ENCODE measurements at places on chromosomes 1 and 21.

- no peak for DNase-seq
Observed at GRCh38 chr1:85153149-85153891, 47.5 kb downstream of the SYDE2 start.

GRCh38 chr1:59071289-59071688, 225.6 kb upstream of the FGGY start:
- DNase-seq, result no peak

DNA sequence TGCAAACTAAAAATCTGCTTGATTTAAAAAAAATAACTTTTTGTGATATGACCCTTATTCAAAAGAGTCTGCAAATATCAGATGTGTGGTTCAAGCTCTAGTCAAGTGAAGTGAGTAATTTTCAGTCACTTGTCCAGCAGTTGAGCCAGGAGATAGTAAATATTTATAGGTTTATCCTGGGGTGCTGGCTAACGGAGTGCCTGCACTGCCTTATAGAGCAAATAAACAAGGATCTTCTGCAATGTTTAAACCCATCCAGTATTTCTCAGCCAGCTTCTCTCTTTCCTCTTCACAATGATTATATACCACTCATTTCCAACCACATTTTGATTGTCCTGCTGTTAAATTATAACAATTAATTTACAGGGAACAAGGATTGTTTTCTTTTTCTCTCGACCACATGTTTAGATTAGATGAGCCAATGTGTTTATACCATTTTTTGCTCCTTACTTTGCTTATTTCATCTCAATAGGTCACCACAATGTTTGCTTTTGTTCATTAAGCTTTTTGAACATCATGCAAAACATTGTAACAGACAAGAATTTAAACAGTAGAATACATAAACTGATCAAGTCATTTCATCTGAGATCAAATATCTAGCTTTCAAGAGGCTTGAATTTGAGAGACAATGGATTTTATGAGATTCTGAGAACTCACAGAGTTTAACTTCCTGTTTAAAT, 60.3 kb upstream of the GREM2 start:
- DNase-seq, result no peak

DNA sequence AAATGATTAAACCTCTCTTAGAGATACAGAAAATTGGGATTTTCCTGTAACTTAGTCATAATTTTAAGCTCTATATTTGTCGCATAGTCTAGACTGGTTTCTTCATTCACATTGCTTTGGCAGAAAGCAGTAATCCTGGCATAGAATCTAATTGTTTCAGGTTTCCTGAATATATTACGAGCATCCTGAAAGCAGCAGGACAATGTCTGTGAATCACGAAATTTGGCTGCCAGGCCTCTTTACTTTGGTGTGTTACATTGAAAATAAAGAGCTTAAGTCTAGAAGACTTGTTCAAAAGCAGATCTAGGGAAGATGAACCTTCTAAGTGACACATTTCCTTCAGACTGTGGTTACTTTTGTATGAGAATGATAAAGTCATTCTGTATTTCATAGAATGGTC, 72.2 kb downstream of the TDRD5 start:
- no peak for DNase-seq

DNA sequence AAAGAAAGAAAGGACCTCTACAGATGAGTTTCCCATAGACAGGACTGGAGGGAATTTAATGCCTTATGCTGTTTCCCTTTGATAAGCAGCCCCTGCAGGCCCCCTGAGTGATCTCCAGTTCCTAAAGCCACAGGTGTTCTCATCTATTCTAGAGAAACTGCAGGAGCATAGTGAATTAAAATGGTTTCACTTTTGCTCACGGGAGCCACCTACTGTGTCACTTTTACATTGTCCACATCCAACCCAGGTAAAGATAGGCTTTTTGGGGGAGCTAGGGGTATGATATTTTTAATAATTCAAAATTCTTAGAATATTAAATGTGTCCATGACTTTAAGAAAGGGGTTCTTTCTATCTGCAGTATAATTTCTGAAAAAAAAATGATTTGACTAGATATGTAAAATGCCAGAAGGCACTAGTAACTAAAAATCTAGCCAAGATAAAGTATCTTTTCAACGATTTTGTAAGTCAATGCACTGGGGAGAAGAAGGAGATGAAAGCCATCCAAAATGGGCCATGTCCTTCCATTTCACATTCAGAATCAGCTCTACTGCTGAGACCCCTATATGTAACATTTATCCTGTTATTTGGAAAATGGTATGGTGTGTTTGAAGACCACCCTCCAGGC, 267.3 kb upstream of the DUSP10 start:
- no peak for DNase-seq

GRCh38 chr1:92853299-92853698, 21.5 kb downstream of the RPL5 start:
- DNase-seq, result no peak

GRCh38 chr1:99877568-99877967, 27.4 kb downstream of the AGL start:
- no peak for DNase-seq

- DNase-seq, result no peak
Observed at GRCh38 chr21:37551331-37551992, 184.9 kb downstream of the DYRK1A start.

GRCh38 chr1:54768093-54768492, 3.8 kb upstream of the PARS2 start:
- DNase-seq, result no peak

DNA sequence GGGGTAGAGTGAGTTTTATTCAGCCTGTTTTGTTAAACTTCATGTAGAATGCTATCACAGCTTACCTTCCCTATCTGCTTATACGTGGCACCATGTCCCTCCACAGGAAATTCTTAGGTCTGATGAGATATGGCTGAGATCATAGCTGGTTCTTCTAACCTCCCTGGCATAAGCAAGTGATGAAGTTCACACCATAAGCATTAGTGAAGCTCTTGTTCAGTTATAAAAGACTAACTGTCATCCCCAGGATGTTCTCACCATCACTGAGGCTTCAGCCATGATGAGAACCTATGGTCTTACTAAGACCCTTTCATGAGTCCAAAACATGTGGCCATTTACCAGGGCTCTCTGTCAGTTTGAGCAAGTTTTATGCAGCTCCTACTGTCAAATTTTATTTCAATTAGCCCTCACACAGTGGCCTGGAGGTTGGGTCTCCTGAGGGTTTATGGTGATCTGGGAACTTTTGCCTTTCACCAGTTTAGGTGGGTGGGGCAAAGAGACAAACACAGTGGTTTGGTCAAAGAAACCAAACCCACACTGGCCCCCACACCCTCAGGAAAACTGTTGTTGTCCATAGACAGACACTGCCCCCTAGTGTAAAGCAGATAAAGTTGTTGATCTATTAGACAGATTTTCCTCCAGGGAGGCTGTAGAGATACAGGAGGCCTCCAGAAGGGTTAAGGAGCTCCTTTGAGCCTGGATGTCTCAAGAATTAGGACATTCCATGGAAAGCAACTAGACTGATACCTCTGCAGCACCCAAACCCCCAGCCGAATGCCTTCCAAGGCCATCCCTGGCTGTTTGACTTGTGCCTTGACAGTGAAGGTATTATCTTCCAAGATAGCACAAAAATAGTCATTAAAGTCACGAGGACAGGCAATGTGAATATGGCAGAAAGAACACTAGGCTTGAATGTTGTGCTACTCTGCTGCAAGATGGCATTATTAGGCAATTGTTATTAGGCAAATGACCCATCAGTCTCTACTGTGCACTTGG, 5.0 kb downstream of the SLC22A15 start:
- peak; percentile 70 for DNase-seq

- DNase-seq, result no peak
Observed at GRCh38 chr1:15106608-15107007, 46.9 kb upstream of the TMEM51 start.

DNA sequence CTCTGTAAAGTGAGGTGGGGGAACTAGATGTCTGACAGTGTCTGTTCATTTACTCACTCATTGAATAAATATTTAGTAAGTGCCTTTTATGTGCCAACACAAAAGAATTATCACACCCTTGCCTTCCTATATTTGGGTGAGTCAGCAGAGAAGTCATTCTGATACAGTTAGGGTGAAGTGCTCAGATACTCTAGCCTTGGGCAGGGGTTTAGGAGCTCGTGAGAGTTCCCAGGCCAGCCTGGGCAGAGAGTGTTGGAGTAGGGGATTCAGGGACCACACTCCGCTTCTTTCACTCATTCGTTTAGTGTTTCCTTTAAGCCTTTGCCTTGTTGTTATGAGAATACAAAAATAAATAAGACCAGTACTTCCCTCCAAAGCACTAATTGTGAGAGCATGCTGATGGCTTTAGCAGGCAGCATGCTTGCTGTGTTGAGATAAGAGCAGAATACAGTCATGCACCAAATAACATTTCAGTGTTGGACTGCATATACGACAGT, 83.9 kb downstream of the DYRK1A start:
- peak; percentile 18 for DNase-seq

DNA sequence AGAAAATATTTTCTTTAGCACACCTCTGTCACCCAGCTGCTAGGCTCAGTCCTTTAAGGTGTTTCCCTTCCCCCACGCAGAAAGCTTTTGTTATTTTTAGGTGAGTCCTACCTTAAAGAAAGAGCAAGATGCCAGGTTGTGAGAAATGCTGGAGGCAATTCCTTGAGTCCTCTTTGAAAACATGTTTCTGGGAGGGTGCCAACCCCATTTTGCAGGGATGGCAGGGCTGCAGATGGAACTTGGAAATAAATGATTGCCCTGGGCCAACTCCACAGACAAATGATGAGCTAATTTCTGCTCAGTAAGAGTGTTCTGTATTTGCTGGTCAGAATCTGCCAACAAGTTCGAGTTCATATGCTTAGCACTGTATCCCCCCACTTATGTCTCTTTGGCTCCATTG, 119.2 kb upstream of the RAB3GAP2 start:
- no peak for DNase-seq

DNA sequence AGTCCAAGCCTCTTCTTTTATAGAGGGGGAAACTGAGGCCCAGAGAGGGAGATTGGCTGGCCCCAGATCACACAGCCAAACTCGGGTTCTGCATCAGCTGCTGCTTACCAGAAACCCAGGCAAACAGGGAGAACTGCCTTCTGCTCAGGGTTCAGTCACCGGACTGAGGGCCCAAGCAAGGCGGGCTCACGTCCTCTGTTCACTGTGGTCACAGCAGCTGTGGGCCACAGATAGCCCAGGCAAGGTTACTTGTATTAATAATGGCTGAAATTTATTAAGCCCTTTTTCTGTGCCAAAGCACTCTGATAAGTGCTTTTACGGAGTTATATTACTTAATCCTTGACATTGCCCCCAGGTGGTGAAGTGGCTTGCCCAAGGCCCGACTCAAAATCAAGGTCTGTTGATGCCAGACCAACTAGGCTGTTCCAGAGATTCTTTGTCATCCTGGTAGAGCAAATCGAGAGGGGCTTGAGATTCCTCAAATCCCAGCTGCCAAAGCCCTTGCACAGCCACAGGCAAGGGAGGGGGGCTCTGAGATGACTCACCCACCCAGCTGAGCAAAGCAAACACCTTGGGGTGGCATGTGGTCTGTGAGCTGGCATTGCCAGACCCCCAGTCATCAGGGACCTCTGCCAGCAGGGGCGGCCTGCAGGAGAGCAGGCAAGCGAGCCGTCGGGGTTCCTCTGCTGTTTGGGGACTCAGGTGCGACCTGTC, 36.5 kb downstream of the EPHB2 start:
- DNase-seq, result peak; percentile 40

DNA sequence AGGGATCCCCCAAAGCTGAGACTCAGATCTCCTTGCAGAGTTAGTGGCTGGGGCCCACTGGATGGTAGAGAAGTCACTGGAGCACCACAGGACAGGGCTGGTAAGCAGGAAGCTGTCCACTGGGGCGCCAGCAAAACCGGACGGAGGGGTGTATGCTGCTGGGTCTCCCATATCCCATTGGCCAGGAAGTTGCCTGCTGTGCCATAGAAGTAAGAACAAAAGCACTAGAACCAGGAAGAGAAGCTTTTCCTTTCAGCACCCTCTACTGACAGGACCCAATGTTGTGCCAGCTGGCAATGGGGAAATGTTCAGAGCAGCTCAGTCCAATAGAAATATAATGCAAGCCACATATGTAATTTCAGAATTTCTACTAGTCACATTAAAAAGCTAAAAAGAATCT, 146.6 kb downstream of the SPATA46 start:
- DNase-seq, result no peak

- no peak for DNase-seq
Observed at GRCh38 chr1:234972411-234973191, 156.0 kb downstream of the TOMM20 start.

GRCh38 chr1:41528726-41529605, 44.5 kb upstream of the EDN2 start:
- DNase-seq, result no peak

GRCh38 chr1:94351481-94351880, 66.7 kb upstream of the ABCD3 start:
- DNase-seq, result no peak

- DNase-seq, result no peak
Observed at GRCh38 chr1:203300441-203301330, 4.6 kb upstream of the BTG2 start.

GRCh38 chr1:82704966-82705365, 904.2 kb downstream of the ADGRL2 start:
- DNase-seq, result no peak

DNA sequence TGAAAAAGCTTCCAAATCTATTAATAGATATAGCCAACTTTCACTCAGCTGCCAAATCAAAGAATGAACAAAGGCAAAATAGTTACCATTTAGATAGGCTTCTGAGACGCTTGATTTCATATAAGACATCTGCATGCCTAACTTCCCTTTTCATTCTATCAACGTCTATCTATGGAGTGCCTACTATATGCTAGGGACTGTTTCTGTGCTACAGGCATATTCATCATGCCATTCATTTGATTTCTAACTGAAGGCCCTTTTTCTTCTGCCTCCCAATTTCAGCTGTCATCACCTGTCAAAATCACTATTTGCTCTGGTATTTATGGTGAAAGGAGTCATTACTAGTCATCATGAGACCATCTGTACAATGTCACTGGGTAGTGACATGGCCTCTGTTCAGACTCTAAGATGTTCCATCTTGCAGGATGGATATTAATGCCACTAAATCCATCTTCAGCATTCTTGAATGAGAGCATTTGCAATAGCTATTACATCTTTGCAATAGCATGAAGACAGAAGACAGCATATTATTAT, 4.3 kb upstream of the KRTAP13-1 start:
- no peak for DNase-seq

DNA sequence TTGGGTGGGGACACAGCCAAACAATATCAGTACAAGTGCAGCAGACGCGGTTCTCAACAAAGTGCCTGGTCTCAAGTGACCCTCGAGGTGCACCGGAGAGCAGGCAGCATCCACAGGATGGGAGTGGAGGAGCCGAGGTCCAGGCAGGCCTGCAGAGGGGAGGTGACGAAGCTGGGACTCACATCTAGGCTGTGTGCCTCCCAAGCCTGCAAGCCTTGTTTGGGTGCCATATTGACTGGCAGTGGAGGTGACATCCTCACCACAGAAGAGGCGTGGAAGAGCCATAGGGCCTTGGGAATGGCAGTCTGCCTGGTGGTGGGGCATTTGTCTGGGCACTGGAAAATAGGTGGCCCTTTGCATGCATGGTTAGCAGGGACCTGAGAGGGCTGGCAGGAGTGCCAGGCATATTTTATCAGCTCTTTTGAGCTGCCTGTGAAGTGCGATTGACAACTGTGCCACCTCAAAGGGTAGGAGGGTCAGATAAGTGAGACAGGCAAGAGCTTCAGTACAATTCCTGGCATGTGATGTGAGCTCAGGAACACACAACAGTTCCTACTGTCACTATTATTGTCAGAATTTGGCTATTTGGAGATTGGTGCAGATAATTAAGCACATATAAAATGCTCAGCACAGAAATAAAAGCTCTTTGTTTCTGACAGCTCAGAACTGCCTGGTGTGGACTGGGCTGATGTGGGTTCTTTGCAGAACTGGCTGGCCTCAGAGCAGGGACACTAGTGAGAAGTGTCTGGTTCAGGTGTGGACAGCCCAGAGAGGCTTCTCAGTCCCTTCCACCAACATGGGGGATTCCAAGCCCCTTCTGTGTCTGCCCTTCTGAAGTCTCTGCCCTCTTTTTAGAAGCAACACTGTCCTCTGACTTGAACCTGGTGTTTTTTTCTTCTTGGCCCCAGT, 347.6 kb upstream of the AJAP1 start:
- no peak for DNase-seq

Measured in AG08395 (cell line).